COR-L47 (cell line): ENCODE measurements at places on chromosomes 3 and 15.
A peak's percentile ranks its signal among the peaks of the same experiment; 100 is the strongest.

- DNase-seq, result no peak
Observed at GRCh38 chr3:655824-656223, 437.0 kb upstream of the CNTN6 start.

- DNase-seq, result no peak
Observed at GRCh38 chr15:88344786-88345185, 88.2 kb upstream of the NTRK3 start.

- DNase-seq, result no peak
Observed at GRCh38 chr3:126468028-126468891, 7.4 kb downstream of the ZXDC start.

DNA sequence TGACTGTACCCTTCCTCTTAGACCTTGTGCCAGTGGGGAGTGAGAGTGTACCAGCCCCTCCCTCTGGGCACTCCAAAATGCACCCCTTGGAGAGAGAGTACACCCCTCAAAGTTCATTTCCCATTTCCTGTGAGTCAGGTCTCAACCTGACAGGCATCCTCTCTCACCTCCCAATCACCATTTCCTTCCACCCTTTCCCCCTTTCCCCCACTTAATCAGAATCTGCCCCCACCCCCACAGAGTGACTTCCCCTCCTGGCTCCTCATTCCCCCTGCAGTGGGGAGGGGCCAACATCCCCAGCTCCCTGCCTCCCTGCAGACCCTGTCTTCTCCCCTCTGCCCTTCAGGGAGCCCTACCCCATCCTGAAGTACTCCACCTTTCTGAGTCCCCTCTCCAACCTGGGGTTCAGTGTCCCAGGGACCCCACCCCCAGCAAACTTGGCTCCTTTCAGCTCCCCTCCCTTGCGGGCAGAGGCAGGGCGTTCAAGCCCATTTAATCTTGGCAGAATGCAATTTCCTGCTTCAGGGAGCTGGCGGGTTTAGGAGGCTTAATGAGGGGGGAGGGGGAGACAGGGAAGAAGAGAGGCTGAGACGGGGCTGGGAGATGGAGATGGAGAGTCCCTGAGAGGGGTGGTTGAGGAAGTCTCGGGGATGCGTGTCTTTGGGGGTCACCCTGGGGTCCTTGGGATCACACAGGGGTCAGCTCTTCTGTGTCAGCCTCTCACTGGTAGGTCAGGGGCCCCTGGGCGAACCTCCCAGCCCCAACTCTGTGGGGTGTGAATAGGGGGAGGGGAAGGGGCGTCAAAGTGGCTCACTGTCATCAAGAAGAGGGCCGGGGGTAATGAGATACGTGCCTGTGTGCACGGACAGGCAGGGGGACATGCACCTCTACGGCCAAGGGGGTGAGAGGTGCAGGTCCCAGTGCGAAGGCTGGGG, 16.6 kb upstream of the SEMA3F start:
- peak; percentile 9 for DNase-seq

DNA sequence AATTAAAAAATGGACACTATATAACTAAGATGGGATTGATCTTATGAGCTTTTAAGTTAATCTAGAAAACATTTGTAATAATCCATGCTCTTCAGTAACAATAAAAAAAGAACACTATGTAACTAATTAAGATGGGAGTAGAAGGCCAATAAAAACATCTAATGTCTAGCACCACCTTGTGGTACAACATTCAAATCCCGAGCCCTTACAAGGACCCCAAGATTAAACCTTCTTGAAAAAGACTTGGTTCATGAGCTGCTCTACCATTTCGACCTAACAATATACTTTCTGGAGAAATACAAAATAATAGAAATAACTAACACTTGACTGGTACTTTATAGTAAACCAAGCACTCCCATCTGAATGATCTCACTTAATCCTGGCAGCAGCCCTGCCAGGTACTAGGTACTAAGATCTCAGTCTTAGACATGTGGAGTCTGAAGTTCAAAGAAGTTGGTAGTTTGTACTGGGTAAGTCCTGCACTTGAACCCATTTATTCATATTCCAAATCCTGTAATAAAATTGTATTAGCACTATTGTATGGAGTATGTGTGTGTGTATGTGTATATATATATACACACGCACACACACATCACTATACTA, 21.8 kb downstream of the METTL6 start:
- DNase-seq, result no peak

DNA sequence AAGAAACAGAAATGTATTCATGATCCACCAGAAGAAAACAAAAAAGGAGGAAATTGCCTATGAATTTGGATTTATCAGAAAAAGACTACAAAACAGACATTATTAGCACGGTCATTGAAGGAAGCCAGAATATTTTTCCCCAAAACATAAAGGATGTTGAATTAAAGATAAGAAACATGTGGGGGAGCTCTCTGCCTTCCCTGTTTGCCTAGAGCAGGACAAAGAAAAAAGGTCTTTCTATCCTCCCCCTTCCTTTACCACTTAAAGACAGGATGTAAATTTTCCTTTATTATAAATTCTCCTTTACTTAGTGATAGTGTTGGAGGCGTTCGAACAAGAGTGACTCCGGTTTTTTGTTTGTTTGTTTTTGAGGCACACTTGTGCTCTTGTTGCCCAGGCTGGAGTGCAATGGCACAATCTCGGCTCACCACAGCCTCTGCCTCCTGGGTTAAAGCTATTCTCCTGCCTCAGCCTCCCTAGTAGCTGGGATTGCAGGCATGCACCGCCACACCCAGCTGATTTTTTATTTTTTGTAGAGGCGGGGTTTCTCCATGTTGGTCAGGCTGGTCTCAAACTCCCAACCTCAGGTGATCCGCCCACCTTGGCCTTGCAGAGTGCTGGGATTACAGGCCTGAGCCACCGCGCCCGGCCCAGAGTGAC, 14.9 kb upstream of the RPN1 start:
- DNase-seq, result no peak

DNA sequence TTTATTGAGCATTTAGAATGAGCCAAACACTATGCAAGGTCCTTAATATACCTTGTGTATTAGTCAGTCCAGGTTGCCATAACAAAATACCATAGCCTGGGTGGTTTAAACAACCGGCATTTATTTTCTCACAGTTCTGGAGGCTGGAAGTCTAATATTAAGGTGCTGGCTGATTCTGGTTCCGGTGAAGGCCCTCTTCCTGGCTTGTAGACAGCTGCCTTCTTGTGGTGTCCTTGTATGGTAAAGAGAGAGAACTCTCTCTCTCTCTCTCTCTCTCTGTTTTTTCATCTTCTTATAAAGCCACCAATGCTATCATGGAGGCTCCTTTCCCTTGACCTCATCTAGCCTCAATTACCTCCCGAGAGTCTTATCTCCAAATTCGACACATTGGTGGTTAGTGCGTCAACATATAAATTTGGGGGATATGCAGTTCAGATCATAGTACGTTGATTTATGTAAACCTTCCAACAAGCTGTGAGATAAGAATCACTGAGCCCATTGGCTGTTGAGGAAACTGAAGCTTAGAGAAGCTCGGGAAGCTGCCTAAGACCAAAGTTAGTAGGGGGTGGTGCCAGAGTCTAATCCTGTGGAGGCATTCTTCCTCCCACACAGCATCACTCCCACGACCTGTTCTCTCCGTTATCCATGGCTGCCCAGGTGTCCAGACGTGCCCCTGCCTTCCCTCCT, 298.0 kb upstream of the PROK2 start:
- DNase-seq, result no peak

GRCh38 chr3:140756240-140757016, 78.6 kb downstream of the TRIM42 start:
- DNase-seq, result no peak

DNA sequence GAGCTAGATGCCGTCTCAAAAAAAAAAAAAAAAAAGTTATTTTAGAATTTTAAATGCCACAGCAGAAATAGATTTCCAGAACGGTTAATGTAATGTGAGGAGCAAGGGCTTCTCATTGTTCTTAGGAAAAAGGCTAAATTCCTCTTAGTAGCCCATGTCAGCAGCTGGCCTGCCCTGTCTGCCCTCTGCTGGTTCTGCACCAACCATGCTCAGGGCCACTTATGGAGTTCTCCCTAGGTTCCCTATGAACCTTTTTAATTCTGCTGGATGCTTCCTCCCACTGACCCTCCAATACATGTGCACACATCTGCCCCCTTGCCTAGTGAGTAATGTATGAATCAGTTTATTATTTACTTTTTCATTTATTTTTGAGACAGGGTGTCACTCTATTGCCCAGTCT, 32.2 kb upstream of the DPPA4 start:
- DNase-seq, result no peak

GRCh38 chr3:45003406-45003805, 22.7 kb upstream of the CLEC3B start:
- no peak for DNase-seq

DNA sequence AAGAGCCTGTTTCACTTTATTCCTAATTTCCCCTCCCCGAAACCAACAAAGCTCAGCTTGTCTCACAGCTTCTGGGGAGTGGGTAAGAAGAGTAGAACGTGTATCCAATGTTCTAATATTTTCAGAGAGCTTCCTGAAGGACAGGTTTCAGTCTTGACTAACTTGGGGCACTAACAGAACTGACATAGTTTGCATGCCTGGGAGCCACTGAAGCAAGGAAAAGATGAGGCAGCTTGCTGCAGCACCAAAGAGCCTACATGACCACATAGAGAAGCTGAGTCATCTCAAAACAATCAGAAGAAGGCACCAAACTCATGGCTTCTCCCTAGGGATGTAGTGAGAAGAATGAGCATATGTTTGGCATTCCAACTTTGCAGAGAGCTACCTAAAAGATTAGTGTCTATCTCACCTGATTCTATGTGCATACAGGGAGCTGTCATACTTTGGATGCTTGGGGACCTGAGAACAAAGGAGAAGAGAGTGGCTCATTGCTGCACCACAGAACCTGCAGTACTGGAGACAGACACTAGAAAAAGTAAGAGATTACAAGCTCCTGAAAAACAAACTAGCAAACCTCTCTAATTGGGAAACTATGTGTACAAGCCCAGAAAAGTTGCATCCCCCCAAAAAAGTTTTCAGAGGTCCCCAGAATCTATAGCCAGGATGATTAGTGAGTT, 86.9 kb downstream of the DCLK3 start:
- DNase-seq, result no peak

- no peak for DNase-seq
Observed at GRCh38 chr3:107921038-107921437, 169.8 kb downstream of the CD47 start.

- DNase-seq, result peak; percentile 65
Observed at GRCh38 chr3:184145111-184145524, 10.0 kb downstream of the EIF2B5 start.

GRCh38 chr15:37199545-37199944, 99.2 kb upstream of the MEIS2 start:
- DNase-seq, result no peak

DNA sequence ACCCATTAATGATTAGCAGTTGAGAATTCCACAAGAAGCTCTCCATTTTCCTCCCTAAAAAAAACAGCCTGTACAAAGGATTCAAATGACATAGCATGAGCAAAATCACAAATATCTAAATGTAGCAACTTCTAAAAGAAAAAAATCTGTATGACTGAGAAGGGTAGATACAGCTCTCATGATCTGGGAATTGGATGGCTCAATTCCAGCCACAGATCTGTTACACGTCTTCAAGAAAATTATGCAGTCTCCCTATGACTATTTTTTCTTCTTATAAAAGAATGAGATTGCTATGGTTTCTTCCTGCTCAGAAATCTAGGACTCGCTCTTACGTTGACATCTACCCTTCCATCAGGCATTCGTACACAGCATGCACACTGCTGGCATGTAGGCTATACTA, 71.5 kb downstream of the PLCH1 start:
- no peak for DNase-seq

DNA sequence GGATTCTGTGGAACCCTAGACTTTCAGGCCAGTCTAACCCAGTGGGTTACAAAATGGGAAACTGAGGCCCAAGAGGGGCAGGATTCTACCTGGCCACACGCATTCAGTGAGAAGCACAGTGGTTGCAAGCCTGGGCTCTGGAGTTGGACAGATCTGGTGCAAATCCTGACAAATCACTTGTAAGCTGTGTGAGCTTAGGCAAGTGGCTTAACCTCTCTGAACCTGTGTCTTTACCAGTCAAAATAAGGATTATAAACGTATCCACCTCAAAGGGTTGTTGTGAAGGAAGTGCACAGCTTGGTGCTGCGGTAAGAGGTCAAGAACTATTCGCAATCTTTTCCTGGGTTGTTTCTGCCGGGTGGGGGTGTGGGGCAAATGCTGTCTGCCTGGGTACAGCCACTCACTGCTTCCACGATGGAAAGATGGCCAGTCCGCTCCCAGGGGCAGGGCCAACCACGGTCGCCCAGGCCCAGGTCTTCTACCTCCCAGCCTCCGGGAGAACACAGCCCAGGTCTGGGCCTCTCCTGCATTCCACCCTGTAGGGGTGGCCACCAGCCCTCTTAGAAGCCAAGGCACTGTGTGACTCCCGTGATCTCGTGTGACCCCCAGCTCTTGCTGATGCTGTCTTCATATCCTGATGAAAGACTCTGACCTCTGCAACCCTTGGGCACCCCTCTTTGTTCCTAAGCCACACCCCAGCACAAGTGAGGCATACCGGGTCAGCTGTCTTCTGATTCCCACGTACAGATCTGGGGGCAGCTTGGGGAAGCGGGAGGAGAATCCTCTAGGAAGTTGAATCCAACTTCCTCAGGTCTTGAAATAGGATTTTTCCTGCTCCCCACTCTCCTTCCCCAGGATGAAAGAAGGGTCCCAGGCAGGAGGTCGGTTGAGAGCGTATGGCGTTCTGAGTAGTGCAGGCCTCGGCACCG, 1.5 kb downstream of the CHRNA3 start:
- no peak for DNase-seq

GRCh38 chr3:137438561-137438960, 325.6 kb upstream of the SOX14 start:
- DNase-seq, result no peak

DNA sequence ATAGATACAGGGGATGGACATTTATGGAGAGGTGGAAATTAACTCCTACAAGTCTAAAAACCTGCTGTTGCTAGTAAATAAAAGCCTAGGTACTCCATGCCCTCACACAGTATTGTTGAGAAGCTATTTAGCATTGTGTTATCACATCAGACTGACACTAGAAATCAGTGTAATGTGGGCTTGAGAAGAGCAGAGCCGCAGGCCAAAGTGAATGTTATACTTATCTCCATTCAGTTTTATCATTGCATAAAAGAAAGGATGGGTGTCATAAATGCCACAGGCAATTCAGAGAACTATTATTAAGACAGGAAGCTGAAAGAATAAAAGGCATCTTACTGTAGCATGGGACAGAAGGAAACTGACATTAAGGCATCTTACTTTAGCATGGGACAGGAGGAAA, 13.7 kb upstream of the ISLR start:
- no peak for DNase-seq

- DNase-seq, result no peak
Observed at GRCh38 chr15:69059557-69059943, 45.1 kb downstream of the NOX5 start.

GRCh38 chr3:171970301-171970788, 69.0 kb upstream of the FNDC3B start:
- DNase-seq, result no peak

DNA sequence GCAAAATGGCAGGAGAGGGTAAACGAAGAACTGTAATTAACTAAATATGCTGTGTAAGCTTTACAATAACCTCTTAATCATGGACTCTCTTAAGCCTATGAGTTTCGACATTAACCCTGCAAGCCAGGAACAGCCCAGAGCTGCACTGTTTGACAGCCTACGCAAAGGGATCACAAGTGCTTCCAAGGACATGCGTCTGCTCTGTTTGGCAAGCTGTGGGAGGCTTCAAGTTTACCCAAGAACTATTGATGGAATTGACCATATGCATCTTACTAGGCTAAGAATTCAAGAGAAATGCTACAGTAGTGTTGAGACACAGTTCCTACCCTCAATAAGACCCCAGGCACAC, 66.0 kb downstream of the PDZRN3 start:
- no peak for DNase-seq
